ENCODE measurements at places on chromosomes 4 and X. TPM values are rescaled to one million over a fixed set of nuclear protein-coding genes. Genes with fewer than 3 reads are reported as not detected.

KANTR gene
- 26.8 TPM for total RNA-seq

MAGEB10 gene
- not detected for total RNA-seq

CTBP1 gene
- 212 TPM for total RNA-seq

ASMT gene
- 0.66 TPM for total RNA-seq

RBM47 gene
- total RNA-seq, result 12.6 TPM
